NCI-H1048 (cell line): ENCODE measurements at places on chromosomes 1 and 21.

GRCh38 chr1:218430822-218431221, 85.7 kb downstream of the TGFB2 start:
- DNase-seq = no peak

- DNase-seq = no peak
These were observed 753.6 kb upstream of the TPTE start for GRCh38 chr21:9767592-9768375.

DNA sequence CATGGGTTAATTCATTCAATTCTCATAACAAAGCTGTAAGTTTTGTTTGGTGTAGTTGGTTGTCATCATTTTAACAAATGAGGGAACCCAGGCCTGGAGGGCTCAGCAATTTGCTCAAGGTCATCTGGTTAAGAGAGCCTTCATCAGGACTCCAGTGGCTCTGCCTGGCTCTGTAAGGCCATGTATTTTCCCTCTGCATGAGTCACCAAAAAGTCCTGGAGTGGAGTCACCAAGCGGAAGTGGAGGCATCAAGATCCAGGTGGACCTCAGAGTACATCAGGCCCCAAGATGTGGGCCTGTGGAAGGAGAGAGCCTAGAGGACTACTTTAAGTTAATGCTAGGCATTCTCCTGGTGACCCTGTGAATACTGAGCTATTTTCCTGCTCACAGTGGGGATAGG, 30.0 kb upstream of the RBM15 start:
- DNase-seq = no peak

- DNase-seq = no peak
These were observed 12.4 kb upstream of the TNFSF18 start for GRCh38 chr1:173063171-173063570.

DNA sequence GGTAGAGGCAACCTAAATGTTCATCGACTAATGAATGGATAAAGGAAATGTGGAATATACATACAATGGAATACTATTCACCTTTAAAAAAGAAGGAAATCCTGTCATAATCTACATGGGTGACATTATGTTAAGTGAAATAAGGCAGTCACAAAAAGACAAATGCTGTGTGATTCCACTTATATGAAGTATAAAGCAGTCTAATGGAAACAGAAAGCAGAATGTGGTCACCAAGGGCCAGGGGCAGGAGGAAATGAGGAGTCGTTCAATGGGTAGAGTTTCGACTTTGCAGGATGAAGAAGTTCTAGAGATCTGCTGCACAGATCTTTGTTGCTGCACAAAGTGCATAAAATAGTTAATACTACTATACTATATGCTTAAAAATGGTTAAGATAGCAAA, 7.8 kb downstream of the DIPK1A start:
- no peak for DNase-seq

DNA sequence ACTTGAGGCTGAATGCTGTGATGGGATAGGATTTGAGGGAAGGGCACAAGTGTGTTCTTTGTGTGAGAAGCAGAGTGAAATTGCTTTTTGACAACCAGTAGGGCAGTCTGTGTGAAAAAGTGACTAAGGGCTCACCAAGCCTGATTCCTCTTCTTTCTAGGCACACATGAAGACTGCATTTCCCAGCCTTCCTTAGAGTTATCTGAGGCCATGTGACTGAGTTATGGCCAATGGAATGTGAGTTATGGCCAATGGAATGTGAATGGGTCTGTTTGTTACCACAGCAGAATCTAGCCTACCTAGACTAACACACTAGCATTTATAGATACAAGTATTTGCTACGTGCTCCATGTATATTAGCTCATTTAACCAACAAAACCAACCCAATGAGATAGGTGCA, 35.3 kb upstream of the DIRAS3 start:
- no peak for DNase-seq

- no peak for DNase-seq
These were observed 202.2 kb upstream of the C8B start for GRCh38 chr1:57167997-57168396.

DNA sequence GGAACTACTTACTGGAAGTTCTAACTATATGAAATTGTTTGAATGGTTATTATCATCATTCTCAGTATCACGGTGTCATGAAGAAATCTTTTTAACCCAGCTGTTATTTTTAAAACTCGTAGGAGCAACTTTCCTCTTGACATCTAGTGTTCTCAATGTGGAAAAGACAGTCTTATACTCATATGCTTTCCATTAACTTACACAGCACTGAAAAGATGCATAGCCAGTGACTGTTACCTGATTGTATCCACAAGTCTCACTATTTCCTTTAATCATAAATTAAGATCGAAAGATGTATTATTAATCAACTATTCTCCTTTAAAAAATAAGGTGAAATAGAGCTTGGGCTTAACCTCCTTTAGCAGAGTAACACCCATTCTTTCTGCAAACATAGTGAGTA, 59.7 kb upstream of the TNFSF4 start:
- no peak for DNase-seq

DNA sequence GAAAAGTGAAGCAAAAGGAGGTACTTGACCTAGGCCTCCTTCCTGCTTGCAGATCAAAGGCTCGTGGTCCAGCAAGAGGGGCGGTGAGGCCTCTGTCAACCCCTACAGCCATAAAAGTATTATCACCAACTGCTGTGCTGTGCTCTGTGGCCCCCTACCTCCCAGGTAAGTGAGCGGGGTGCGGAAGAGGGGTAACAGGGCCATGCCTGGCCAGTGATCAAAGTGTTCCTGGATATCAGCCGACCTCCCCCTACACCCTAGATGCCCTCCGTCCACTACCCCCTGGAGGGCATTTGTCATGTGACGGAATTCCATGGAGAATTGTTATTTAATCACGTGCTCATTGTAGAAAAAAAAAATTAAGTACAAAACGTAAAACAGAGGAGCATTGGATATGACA, 10.2 kb upstream of the SFN start:
- DNase-seq = no peak

GRCh38 chr1:97457446-97458089, 463.3 kb downstream of the DPYD start:
- DNase-seq = no peak

GRCh38 chr1:239361403-239361802, 25.0 kb upstream of the CHRM3 start:
- DNase-seq = no peak

GRCh38 chr1:236685205-236685916, 938 bp upstream of the ACTN2 start:
- DNase-seq = no peak

DNA sequence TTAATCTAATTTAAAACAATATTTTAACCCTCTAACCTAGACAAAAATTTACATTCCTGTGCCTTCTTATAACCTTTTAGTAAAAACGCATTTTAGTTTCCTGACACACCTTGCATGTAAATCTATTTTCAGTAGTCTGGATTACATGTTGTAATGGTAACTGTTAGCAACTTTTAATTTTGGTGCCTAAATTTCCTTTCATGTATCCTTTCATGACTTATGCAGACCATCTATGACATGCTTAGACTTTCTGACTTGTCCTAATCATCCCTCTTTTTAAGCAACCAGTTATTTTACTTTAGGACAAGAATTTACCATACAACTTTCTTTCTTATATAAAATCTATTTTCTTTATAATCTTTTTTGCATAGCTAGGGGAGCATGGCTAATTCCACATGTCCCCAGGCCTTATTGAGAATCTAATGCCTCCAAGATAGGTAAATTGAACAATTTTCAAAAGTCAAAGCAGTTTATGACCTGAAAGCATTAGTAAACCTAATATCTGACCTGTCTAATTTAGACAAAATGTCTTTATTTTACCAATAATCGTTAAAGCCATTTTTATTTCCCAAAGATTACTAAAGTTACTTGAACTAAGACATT, 57.5 kb upstream of the IL12RB2 start:
- no peak for DNase-seq

- no peak for DNase-seq
These were observed 578.6 kb upstream of the PBX1 start for GRCh38 chr1:163980394-163980793.

DNA sequence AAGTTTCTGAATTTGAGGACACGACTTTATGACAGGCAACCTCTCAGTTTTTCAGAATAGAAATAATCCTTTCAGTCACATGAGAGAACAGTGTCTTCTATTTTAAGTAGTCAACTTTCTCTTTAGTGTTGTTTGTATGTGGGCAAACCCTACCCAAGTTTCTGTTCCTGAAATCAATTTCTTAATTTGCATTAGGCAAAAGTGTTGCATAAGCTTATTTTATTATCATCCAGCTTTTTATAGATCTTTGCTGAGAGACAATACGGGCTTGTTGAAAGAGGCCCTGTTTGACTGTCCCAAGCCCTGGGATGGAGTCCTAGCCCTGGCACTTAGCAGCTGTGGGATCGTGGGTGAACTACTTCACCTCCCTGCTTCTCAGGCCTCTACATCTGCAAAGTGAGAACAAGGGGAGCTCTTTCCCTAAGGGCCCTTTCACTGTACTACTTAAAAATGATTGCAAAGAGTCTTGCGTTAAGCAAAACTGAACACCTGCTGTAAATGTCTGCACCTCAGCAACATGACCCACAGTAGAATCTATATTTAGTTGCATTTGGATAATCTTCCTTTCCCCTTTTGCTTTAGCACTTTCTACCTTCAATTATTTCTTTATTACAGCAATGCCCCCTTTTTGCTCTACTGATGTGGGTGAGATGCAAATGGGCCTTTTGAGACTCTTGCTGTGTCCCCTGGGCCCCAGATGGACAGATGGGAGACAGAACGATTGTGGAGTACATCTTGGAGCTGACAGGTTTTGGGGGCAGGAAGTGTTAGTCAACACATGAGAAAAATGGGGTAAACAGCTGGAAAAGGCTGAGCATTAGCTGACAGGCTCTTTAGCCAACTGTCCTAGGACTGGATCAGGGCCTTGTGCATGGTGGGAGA, 41.0 kb upstream of the SCAF4 start:
- DNase-seq = no peak

DNA sequence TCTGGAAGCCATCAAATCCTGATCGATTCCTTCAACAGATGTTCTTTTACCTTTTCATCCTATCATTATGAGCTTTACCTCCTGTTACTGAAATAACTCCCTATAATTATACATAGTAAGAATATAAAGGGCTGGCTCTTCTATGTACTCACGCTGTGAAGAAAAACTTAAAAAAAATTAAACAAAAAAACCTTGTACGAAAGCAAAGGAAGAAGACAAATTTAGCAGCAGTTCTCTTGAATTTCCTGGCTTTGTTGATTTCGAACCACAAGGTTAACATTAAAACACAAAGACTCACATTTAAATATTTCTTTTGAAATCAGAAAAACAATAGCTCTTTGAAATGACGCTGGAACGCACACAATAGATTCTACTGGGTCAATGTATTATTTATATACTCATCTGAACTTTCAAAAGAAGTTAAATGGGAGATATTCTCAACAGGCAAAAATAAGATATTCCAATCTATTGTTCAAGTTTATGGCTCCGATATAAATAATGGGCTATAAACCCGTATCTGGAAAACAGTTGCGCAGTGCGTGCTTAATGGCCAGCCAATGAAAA, 13.6 kb upstream of the SPEN start:
- no peak for DNase-seq

- DNase-seq = no peak
These were observed 22.5 kb downstream of the JMJD4 start for GRCh38 chr1:227712648-227713047.

- no peak for DNase-seq
These were observed 120.3 kb downstream of the PPIAL4G start for GRCh38 chr1:148362626-148363438.

DNA sequence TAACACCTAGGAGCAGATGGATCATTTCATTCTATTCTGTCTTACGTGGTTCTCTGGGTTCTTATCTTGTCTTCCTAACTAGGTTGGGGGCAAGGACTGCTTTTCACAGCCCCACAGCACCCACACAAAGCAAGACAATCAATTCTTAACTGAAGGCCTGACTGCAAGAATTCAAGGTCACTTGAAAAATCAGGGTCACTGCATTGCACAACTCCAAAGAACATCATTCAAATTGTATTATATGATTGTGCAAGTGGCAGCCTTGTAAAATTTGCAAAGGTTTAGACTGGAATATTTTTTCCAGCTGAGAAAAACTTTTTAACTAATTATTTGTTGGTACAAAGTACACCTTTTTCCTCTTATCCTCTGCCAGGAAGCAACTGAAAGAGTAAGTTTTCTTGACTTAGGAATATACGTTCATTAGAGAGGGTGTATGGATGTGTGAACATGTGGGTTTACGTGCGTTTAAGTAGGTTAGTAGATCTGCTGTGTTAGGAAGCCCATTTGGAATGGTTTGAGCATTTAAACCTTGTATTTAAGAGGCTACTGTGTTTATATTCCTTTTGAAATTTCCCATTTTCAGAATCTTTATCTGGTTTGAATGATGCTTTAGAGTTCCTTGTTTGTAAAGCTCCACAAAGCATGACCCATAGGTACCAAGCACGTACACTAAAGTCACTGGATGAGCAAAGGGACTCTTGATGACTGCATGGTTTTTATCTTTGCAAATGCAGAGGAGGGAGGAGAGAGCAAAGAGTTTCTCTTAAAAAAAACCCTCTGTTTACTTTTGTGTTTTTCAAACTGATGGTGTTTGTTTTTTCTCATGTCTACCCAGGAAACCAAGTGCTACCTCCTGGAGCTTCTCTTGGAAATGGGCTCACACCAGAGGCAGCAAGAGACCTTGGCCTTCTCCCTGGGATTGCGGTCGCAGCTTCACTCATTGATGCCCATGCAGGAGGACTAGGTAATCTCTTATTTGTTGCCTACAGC, 214.9 kb downstream of the FGGY start:
- DNase-seq = no peak

DNA sequence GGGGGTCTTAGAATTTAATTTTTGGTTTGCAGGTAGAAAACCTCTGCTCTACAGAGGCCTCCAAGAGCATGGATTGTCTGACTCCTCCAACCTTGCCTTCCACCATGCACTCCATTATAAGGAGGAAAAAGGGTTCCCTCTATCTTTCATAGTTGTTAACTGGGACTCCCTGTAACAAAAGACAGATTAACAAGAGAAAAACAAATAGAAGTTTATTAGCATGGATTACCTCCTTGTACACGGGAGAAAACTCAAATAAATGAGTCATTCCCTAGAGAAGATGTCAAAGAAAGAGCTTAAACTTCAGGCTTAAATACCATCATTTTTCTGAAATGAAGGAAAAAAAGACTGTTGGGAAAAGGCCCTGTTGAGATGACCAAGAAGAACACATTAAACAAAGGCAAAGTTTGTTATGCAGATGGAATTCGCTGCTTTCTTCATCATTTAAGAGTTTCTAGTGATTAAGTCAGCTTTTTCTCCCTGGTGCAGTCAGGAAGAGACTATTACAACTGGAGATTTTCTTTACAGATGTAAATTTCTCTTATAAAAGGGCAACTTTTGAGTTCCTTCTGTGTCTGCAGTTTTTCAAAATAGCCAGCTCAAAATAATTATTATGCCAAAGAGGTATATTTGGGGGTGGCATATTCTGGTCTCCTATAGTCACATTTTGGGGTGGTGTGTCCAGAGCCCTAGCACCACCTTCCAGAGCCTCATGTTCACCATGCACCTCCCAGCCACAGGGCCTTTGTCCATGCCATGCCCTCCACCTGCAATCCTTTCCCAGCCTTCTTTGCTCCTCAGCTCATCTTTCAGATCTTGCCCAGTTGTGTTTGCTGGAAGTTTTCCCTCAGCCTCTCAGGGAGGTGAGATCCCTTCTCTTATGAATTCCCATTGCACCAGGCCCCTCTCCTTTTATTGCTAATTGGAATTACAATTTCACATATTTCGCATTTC, 63.1 kb upstream of the KLHDC7A start:
- DNase-seq = no peak

- no peak for DNase-seq
These were observed 408.1 kb downstream of the SETD4 start for GRCh38 chr21:35652196-35652595.
